ENCODE measurements at places on chromosomes 12 and 14. TPM values are rescaled to one million over a fixed set of nuclear protein-coding genes. Genes with fewer than 3 reads are reported as not detected.

- DNase-seq: no peak
- no peak overlapping the region for H3K4me3 ChIP-seq
- H3K27ac ChIP-seq: no peak overlapping the region
- H3K36me3 ChIP-seq: no peaks in the 10 kb centered on the region
- no peaks in the 10 kb centered on the region for H3K27me3 ChIP-seq
These were observed 127.4 kb downstream of the KTN1 start for GRCh38 chr14:55707365-55707804.

DNA sequence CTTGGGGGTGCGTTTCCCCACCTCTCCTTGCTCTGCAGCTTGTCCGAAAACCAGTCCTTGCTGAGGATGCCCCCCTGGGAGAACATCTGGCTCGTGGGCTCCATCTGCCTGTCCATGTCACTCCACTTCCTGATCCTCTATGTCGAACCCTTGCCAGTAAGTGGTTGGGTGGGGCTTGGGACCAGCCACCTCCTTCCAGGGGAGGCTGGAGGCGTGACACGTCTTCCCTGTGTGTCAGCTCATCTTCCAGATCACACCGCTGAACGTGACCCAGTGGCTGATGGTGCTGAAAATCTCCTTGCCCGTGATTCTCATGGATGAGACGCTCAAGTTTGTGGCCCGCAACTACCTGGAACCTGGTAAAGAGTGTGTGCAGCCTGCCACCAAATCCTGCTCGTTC, 57.5 kb downstream of the ANAPC7 start:
- DNase-seq: no peak
- H3K36me3 ChIP-seq: peaks cover 100% of the 10 kb centered on the region
- no peaks in the 10 kb centered on the region for H3K27me3 ChIP-seq
- no peak overlapping the region for H3K27ac ChIP-seq
- H3K4me3 ChIP-seq: no peak overlapping the region
- H3K4me1 ChIP-seq: no peaks in the 10 kb centered on the region

GRCh38 chr12:67649261-67649569, 670 bp downstream of the DYRK2 start:
- H3K27ac ChIP-seq: peak overlapping the region; percentile 96
- H3K27me3 ChIP-seq: no peaks in the 10 kb centered on the region
- H3K4me3 ChIP-seq: peak overlapping the region; percentile 100
- no peak for DNase-seq
- H3K4me1 ChIP-seq: peaks cover 51% of the 10 kb centered on the region

- no peak overlapping the region for H3K27ac ChIP-seq
- H3K4me1 ChIP-seq: peaks cover 32% of the 10 kb centered on the region
- H3K27me3 ChIP-seq: peaks cover 17% of the 10 kb centered on the region
- no peaks in the 10 kb centered on the region for H3K36me3 ChIP-seq
These were observed 4.1 kb downstream of the PLXNC1 start for GRCh38 chr12:94152292-94153078.

DNA sequence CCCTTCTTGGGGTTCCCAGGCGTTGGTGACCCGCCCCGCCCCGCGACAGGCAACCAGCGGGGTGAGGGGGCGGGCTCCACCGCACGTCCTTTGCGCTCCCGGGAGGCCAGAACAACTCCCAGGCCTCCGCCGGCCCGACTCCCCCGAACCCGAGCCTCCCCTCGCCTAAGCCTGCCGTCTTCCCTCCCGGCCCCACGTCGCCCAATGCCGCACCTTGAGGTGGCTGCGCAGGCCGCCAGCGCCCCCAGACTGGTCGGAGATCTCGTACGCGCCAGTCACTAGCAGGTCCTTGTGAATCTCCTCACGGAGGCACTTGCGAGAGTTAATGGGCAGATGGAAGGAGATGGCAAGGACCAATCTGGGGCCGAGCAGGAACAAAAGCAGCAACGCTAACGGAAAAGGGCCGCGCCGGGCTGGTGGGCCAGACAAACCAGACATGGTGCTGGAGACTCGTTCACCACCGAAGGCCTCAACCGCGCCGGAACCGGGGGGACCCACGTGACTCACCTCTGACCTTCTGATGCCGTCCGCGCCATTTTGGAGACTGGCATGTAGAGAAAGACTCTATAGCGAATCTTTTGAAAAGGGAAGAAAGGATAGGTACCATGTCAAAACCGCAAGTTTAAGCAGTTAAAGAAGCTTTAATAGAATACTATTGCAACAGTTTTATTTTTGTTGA, at the start of gene TMED10:
TSS of gene TMED10 (minus strand) at position 471 of the 679 bp plus-strand sequence. CDS start at position 438, 33 bp downstream.
- peak within 1 kb of the TSS; percentile 96 for H3K4me3 ChIP-seq
- peak within 1 kb of the TSS; percentile 99 for H3K27ac ChIP-seq
- H3K27me3 ChIP-seq: no peaks in the 10 kb centered on the region
- H3K4me1 ChIP-seq: peaks cover 25% of the 10 kb centered on the region

- no peak overlapping the region for H3K4me3 ChIP-seq
- no peaks in the 10 kb centered on the region for H3K27me3 ChIP-seq
- H3K36me3 ChIP-seq: no peaks in the 10 kb centered on the region
These were observed 129.8 kb downstream of the ACSS3 start for GRCh38 chr12:81207664-81208063.

DNA sequence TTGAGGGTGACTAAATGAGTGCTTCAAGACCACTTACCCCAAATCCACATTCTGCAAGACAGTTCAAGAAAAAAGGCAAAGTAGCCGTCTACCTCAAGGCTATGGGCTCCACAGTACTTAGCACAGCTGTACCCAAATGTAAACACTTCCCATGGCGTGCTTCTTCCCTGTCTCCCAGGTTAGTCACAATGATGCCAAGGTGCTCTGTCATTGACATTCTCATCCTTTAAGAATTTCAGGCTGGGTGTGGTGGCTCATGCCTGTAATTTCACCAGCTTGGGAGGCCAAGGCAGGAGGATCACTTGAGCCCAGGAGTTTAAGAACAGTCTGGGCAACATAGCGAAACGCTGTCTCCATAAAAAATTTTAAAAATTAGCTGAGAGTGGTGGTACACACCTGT, 51.2 kb upstream of the CERS5 start:
- no peaks in the 10 kb centered on the region for H3K27me3 ChIP-seq
- peaks cover 58% of the 10 kb centered on the region for H3K4me1 ChIP-seq
- H3K36me3 ChIP-seq: no peaks in the 10 kb centered on the region
- H3K27ac ChIP-seq: no peak overlapping the region

GRCh38 chr14:61636291-61636690, 59.0 kb upstream of the HIF1A start:
- no peaks in the 10 kb centered on the region for H3K27me3 ChIP-seq
- no peaks in the 10 kb centered on the region for H3K36me3 ChIP-seq
- no peak overlapping the region for H3K4me3 ChIP-seq
- no peak overlapping the region for H3K27ac ChIP-seq

DNA sequence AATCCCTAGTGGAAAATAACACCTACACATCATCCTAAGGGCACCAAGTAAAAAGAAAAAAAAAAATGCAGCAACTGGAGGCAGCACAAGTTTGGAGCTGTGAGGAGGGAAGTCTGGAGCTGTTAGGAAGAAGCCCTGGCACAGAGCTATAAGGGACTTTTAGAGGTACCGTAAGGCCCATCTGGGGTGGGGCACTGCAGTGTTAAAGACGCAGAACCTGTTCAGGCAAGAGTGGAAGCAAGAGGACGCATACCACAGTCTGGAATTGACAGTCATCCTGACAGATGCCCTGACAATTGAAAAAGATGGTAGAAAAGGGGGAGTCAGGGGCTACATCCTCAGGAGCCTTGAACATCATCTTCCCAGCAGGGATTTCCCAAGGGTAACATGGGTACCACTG, 195.9 kb upstream of the PLEKHG7 start:
- DNase-seq: no peak
- peak overlapping the region; percentile 76 for H3K27ac ChIP-seq
- H3K4me1 ChIP-seq: peaks cover 55% of the 10 kb centered on the region
- no peaks in the 10 kb centered on the region for H3K27me3 ChIP-seq
- no peaks in the 10 kb centered on the region for H3K36me3 ChIP-seq

DNA sequence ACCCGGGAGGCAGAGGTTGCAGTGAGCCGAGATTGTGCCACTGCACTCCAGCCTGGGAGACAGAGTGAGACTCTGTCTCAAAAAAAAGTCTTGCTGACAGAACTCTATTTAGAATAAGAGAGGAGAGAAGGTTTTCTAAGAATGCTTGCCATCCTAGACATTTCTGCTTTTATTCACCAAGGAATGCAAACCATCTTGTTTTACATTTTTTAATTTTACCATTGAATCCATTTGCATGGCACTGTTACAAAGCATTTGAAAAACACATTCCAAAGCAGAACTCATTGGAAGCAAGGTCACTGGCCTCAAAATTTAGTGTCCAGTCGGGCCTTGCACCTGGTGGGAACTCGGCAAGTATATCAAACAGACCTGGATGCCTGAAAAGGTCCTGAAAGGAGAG, 44.2 kb upstream of the RASSF3 start:
- H3K4me1 ChIP-seq: peaks cover 47% of the 10 kb centered on the region
- no peaks in the 10 kb centered on the region for H3K27me3 ChIP-seq
- no peaks in the 10 kb centered on the region for H3K36me3 ChIP-seq
- no peak overlapping the region for H3K4me3 ChIP-seq

DNA sequence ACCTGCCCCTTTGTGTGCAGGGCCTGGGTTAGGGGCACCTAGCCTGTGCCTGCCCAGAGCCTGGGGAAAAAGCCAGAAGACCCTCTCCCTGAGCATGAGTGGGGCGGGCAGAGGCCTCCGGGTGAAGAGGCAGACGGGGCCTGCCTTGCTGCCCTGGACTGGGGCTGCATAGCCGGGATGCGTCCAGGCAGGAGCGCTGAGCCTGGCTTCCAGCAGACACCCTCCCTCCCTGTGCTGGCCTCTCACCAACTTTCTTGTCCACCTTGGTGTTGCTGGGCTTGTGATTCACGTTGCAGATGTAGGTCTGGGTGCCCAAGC, 216.1 kb downstream of the TMEM121 start:
- H3K4me3 ChIP-seq: no peak overlapping the region
- no peaks in the 10 kb centered on the region for H3K36me3 ChIP-seq
- no peaks in the 10 kb centered on the region for H3K4me1 ChIP-seq

DNA sequence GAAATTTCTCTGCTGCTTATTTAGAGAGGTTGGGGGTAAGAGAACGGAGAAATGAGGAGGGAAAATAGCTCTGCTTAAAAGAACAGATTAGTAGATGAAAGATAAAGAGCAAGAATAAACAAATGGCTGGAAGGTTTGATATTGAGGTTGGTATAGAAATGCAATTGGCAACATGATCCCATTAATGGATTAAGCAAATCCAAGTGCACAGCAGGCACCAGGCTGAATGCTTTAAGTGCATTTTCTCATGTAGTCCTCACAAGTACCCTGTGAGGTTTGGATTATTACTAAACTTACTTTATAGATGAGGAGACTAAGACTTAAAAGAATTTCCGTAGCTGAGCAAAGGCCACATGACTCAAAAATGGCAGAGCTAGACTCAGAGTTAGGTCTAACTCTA, 76.9 kb upstream of the ATF1 start:
- H3K4me3 ChIP-seq: no peak overlapping the region
- H3K27ac ChIP-seq: no peak overlapping the region
- H3K4me1 ChIP-seq: no peaks in the 10 kb centered on the region
- no peaks in the 10 kb centered on the region for H3K27me3 ChIP-seq

- H3K27me3 ChIP-seq: no peaks in the 10 kb centered on the region
- H3K4me3 ChIP-seq: no peak overlapping the region
- no peak for DNase-seq
- no peak overlapping the region for H3K27ac ChIP-seq
- H3K36me3 ChIP-seq: no peaks in the 10 kb centered on the region
These were observed 26.5 kb downstream of the BMP4 start for GRCh38 chr14:53929871-53930715.

DNA sequence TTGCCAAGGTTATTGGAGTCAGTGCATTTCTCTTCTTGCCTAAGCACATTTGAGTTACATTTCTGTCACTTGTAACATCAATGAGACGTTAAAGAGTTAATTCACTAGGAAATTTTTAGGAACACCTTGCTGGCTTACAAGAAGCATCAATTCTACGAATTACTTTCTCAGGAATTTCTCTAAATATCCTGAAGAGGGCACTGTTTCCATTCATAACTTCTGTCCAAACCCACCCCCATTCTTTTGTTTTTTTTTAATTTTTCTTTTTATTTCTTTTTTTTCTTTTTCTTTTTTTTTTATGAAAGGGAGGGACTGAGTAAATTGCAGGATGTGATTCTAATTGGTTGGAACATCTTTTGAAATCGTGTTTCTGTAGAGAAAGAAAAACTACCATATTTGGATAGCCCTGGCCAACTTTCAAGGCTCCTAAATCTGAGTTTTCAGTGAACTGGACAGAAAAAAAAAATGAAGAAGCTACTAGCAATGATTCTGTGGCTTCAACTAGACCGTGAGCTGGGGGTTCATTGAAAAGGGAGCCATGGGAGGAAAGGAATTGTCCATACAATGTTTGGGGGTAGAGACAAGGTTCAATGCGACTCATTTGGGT, 285.3 kb downstream of the DAD1 start:
- no peak for DNase-seq
- no peaks in the 10 kb centered on the region for H3K4me1 ChIP-seq
- no peak overlapping the region for H3K27ac ChIP-seq
- no peaks in the 10 kb centered on the region for H3K36me3 ChIP-seq
- H3K27me3 ChIP-seq: peaks cover 16% of the 10 kb centered on the region

GRCh38 chr14:20546877-20547276, 14.0 kb downstream of the RNASE9 start:
- no peaks in the 10 kb centered on the region for H3K4me1 ChIP-seq
- H3K27ac ChIP-seq: no peak overlapping the region
- H3K36me3 ChIP-seq: no peaks in the 10 kb centered on the region
- DNase-seq: peak; percentile 53

GRCh38 chr12:56836317-56836716, 73.2 kb downstream of the HSD17B6 start:
- H3K27ac ChIP-seq: no peak overlapping the region
- H3K27me3 ChIP-seq: no peaks in the 10 kb centered on the region
- H3K36me3 ChIP-seq: no peaks in the 10 kb centered on the region

The BEST3 gene
- total RNA-seq: not detected

The BCL11B gene
- total RNA-seq: 0.34 TPM

The SLCO1C1 gene
- 0.17 TPM for total RNA-seq

The MYF6 gene
- 0.29 TPM for total RNA-seq

The ANG gene
- 13.7 TPM for total RNA-seq

The ERP29 gene
- total RNA-seq: 35.3 TPM

The PLEKHH1 gene
- total RNA-seq: 1.7 TPM

The GALNT8 gene
- total RNA-seq: 1.7 TPM

The CMTM5 gene
- total RNA-seq: 0.78 TPM

The TAS2R8 gene
- total RNA-seq: not detected

The IGF1 gene
- 48.7 TPM for total RNA-seq

The AICDA gene
- total RNA-seq: not detected

The MANSC4 gene
- total RNA-seq: not detected

The KRT73 gene
- not detected for total RNA-seq

The RD3L gene
- total RNA-seq: not detected

The TAS2R20 gene
- 1.5 TPM for total RNA-seq

Data from esophagus muscularis mucosa (tissue), 4 donors.